Astrocyte (in vitro differentiated cells and primary cell): ENCODE measurements at places on chromosomes 6 and 20.
A peak's percentile ranks its signal among the peaks of the same experiment; 100 is the strongest.

DNA sequence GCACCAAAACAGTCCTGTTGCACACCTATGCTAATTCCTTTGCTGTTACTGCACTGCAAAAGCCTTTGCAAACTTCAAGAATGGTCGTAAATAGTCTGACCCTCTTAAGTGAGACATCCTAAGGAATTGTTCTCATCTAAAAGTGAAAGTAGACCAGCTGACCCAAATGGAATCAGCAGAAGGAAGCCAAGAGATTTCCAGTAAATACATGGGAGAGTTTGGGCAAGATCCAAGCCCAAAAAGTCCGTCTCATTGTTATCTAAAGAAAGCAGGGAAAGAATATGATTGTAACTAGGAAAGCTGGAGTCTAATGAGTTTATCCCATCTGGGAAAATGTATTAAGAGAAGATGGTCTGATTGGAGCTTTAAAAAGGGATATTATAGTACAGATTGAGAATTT is 43.0 kb upstream of the HIVEP1 start:
- DNase-seq: peak; percentile 87

DNA sequence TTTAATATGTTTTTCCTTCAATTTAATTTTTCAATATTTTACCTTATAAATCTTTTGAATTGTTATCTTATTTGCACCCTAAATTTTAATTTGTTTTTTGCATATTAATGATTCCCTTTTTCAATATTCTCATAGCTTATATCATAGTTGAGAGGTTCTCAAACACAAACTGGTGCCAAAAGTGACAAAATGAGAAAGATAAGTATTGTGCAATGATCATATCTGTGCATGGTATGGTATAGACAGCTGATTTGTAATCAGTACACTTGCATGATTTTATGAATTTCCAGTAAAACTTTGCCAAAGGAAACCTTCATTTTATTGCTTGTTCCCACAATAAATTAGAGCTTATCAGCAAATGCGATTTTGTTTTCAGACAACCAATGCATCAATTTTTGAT is 161.0 kb upstream of the HDAC2 start:
- DNase-seq: no peak

GRCh38 chr20:48841875-48842529 is 14.2 kb upstream of the PREX1 start:
- peak; percentile 84 for DNase-seq

DNA sequence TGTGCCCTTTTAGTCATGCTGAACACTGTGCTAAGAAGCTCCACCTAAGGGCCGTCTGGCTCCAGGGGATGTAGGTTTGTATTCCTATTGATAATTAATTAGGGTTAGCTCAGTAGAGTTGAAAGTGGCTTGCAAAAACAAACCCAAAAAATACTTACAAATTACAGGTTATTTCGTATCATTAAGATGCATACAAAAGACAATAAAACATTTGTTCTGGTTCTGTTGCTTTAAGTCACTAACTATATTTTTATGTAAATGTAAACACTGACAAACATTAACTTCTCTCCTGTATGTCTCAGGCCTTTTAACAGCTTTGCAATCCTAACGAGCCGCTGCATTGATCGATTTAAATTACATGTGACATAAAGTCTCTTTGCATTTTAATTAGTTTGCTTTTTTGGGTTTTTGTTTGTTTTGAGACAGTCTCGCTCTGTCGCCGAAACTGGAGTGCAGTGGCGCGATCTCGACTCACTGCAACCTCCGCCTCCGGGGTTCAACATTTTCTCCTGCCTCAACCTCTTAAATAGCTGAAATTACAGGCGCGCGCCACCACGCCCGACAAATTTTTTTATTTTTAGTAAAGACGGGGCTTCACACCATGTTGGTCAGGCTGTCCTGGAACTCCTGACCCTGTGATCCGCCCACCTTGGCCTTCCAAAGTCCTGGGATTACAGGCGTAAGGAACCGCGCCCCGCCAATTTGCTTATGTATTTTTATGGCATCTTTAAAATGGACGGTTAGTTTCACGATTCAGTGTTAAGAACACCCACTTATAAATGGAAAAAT is 110.9 kb downstream of the HFE start:
- DNase-seq: no peak

DNA sequence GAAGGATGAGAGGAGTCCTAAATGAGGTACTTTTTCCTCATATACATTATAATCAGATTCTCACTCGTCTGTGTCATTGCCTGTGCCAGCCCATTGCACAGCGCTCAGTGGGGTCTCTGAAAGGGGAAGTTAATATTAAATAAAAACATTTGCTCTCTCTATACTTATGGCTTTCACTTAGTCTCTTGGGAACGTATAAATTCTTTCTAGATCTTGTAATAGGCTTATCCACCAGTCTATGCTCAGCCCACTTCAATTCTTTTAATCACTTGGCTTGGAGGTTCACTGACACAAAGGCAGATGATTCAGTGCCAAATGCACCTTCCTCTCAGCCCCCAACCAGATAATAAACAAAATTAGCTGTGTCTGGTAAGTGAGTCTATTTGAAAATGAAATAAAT is 164.3 kb upstream of the OGFRL1 start:
- DNase-seq: peak; percentile 29

DNA sequence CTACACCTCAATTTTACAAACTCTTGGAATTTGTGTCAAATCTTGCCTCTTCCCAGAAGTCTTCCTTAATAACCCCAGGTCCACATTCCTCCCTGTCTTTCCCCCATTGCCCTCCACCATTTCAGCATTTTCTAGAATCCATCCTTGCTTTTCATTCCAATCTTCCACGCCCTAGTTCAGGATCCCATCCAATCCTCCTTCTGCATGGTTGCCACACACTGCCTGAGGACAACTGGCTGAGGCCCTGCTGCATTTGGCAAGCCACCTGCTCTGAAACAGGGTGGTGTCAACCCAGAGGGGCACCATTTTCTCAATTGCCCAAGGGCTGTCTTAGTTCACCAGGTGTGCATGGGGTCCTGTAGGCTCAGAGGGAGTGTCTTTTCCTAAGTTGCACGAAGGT is 37.9 kb upstream of the RFPL4B start:
- DNase-seq: no peak

GRCh38 chr20:36663031-36663430 is 17.0 kb upstream of the SLA2 start:
- no peak for DNase-seq

DNA sequence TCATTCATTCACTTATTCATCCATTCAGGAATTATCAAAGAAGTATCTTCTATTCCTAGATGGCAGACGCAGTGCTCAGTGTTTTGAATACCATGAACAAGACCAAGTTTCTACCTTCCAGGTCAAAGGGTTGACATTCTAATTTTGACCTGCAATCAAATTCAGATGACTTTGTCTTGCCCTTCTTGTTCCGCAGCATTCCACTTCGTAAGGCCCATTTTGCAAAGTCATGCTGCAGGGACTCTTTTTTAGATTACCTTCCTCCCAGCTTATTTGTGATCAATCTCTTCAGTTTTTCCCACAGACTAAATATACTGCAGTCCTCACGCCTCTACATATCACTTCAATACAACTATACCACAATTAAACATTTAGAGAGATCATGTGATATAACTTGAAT is 7.1 kb upstream of the TAAR1 start:
- no peak for DNase-seq

GRCh38 chr6:29071831-29072723 is 15.0 kb downstream of the OR2B3 start:
- DNase-seq: no peak

- no peak for DNase-seq
Observed at GRCh38 chr6:76612954-76613353, 540.5 kb upstream of the IMPG1 start.

GRCh38 chr6:91181416-91181815 is 594.5 kb upstream of the MAP3K7 start:
- no peak for DNase-seq

DNA sequence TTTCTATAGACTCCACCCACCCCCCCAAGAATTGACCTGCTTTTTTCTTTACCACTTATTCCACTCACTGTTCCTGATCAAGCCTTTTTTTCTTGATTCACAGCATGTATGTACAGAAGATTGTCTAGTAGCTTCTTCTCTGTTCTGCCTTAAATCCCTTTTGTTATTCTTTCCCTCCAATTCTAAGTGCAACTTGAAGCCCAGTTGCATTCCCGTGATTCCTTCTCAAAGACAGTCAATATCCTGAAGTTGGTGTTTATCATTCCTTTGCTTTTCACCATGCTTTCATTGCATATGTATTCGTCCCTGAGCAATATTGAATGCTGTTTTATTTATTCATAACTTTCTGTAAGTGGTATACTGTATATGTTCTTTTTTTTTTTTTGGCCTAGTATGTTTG is 21.0 kb downstream of the XRN2 start:
- no peak for DNase-seq

DNA sequence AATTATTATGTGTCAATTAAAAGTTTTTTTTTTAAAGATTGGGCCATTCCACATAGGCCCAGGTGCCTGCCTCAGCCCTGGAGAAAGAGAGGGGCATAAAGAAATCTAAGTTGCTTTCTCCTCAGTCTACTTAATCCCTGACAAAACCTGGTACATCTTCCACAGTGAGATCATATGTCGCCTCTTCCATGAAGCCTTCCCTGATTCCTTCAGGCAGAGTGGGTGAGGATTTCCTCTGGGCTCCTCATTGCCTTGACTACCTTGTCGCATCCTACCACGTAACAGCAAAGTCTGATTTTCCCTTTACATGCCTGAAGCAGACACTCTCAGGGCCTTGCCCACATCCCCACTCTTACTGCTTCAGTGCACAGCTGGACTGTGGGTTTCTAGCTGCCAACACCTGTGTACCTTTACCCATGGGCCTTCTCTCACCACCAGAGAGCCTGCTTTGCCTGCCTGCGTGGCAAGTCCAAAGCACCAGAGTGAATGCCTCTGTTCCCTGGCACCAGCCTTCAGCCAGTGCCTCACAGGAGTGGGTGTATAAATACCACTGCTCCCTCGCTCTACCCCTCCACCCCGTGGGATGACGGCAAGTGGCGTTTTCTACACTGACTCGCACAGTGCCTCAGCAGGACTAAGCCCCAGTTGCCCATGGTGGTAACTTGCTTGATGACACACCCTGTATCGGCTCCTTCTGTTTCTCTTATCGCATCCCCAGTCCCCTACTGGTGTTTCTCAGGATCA is 68.0 kb downstream of the EYA2 start:
- no peak for DNase-seq

DNA sequence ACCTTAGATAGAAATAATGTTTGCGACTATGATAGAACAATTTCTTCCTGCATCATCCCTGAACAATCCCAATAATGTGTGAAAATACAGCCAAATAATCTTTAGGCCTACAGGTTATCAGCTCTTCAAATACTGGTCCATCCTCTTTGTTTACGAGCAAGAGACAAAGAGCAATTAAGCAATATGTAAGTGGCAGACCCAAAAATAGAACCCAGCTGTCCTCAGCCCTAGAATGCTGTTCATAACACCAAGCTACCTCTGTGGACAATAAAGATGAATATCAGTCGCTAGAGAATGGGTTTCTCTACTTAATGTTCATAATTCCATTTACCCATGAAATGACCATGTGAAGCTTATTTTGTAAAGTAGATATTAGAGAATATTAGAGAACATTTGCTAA is 28.4 kb upstream of the OSTM1 start:
- no peak for DNase-seq

GRCh38 chr6:163554663-163555062 is 140.1 kb downstream of the QKI start:
- DNase-seq: no peak

DNA sequence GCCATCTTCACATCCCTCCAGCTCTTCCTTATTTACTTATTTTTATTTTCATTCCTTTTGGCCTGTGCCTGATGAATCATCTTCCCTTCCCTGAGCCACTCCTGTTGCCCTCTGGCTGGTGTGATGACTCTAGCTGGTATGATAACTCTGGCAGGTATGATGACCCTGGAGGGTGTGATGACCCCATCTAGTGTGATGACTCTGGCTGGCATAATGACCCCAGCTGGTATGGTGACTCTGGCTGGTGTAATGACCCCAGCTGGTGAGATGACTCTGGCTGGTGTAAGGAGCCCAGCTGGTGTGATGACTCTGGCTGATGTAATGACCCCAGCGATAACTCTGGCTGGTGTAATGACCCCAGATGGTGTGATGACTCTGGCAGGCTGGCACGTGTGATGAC is 426.8 kb downstream of the QKI start:
- DNase-seq: no peak

DNA sequence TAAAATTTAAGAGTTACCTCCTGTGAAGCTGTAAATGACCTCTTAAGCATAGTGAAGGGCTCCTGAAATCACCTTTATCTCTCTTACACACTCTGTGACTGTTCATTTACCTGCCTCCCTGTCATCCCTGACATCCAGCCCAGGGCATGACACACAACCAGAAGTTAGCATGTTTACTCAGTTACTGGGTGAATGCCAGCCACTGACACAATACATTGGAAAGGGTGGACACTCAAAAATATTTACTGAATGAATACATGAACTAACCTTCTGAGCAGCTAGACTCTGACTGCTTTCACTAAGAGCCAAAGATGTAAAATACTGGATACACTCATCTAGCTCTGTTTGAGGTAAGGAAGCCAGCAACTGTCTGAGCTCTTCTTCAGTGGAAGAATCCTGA is 25.3 kb downstream of the SERAC1 start:
- DNase-seq: peak; percentile 72

GRCh38 chr20:5234978-5235377 is 81.8 kb downstream of the PROKR2 start:
- DNase-seq: no peak

- DNase-seq: no peak
Observed at GRCh38 chr6:168053957-168054471, 25.0 kb downstream of the FRMD1 start.

- peak; percentile 89 for DNase-seq
Observed at GRCh38 chr20:39853636-39854035, 835.4 kb downstream of the MAFB start.

- no peak for DNase-seq
Observed at GRCh38 chr20:30286157-30286556, 971.3 kb upstream of the DEFB115 start.

DNA sequence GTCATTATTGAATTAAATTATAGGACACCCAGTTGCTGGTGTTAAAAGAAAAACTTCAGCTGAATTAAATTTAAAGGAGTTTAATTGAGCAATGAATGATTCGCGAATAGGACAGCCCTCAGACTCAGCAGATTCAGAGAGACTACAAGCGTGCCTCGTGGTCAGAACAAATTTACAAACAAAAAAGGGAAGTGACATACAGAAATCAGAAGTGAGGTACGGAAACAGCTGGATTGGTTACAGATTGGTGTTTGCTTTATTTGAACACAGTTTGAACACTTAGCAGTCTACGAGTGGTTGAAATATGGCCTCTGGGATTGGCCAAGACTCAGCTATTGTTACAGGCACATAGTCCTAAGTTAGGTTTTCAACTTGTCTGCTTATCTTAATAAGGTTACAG is 25.8 kb upstream of the TNFRSF21 start:
- DNase-seq: no peak
